Hematopoietic multipotent progenitor cell treated with erythropoietin and hydrocortisone succinate and interleukin-3 and kit ligand, for 6 days (in vitro differentiated cells): ENCODE measurements at places on chromosomes 1 and 21.
A peak's percentile ranks its signal among the peaks of the same experiment; 100 is the strongest.

- DNase-seq = peak; percentile 83
These were observed 2.3 kb downstream of the CD53 start for GRCh38 chr1:110875216-110875731.

- peak; percentile 84 for DNase-seq
These were observed 10.4 kb downstream of the EMC1 start for GRCh38 chr1:19240673-19241538.

DNA sequence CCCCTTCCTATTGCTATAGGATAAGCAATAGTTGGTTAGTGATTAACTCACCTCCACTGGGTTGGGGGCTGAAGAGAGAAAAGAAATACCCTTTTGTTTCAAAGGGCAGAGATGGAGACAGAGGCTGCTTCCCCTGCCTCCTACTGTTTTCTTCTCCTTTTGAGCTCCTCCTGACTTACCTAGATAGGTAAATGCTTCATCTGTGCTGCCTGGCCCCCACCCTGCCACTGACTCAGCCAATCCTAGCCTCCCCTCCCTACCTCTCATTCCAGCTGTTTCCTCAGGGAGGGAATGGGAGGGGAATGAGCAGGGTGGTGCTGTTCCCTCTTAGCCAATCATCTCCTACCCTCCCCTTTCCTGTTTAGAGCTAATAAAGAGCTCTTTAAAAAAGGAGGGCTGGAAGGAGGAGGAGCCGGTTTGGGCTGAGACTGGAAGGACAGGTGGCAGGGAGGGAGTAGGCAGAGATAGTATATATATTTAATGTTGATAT is at the start of gene C1orf116:
TSS of gene C1orf116 (minus strand) at position 229 of the 490 bp plus-strand sequence. CDS start 5,158 bp downstream, outside the sequence.
- peak; percentile 43 for DNase-seq

DNA sequence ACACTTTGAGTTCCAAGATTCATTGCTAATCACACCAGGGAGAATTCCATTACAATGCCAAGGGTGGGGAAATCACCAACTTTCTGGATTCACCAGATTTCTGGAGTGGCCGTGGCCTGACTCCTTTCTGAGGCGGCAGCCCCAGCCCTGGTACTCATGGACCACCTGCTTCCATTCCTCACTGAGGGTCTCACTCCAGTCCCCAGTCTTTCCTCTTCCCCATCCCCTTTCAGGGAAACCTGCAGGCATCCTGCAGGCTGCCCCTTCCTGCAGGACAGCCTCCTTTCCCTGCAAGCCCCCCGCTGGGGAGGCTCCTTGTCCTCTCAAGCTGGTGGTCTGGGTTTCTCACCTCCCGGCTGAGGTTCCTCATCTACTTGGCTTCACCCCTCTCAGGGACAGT is 12.7 kb upstream of the CDK18 start:
- no peak for DNase-seq

GRCh38 chr1:55007625-55008024 is 8.9 kb downstream of the BSND start:
- DNase-seq = no peak

GRCh38 chr21:31203431-31204054 is 140.5 kb downstream of the TIAM1 start:
- DNase-seq = no peak

GRCh38 chr1:173669491-173669941 is at the start of gene ANKRD45:
TSS of gene ANKRD45 (minus strand) at chr1:173669851. CDS start at chr1:173659418, 10,433 bp downstream.
- peak; percentile 70 for DNase-seq

GRCh38 chr1:11176081-11176706 is 13.0 kb upstream of the ANGPTL7 start:
- DNase-seq = no peak

DNA sequence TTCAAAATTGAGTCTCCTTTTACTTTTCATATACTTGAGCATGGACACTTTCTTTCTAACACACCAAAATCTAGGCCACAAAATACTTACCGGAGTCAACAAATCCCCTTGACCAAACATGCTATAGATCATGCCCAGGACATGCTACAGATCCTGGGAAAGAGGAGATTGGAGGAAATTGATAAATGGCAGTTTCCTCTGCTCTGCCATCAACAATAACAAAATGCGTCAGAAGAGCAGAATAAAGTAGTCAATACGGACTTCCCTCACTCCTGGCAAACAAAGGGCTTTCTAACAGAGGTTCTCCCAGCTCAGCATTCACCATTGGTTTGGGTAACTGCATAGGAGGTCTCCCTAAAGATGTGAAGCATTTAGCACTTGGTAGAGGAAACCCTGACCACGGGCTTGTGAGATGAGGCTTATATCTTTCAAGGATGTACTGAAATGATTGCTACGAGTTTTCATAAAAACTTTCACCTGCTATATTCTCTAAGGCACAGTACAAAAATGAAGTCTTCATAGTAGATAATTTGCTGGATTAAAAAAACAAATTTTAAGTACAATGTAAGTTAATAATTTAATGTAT is 283.8 kb upstream of the RUNX1 start:
- DNase-seq = no peak

DNA sequence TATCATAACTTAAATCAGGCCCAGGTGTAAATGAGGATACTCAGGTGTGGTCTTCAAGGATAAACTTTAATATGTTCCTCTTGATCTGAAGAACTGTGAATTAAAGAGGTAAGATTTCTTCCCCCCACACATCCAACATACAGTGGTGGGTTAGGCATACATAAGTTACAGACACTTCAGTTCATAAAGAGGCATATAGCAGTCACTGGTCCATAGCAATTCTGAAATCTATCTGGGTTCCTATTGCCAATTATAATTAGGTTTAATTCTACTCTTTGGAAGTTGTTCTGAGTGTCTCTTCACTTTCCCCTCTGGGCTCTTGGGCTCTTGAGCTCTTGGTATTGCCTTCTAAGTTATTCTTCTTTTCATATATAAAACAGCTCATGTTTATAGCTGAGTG is 32.5 kb upstream of the TSPAN2 start:
- DNase-seq = no peak

- peak; percentile 98 for DNase-seq
These were observed at the start of gene PSMB4 for GRCh38 chr1:151399324-151400171. TSS of gene PSMB4 (plus strand) at chr1:151399573. CDS start at chr1:151399588, 15 bp downstream.

GRCh38 chr1:187283984-187284383 is 455.2 kb downstream of the PLA2G4A start:
- DNase-seq = no peak

DNA sequence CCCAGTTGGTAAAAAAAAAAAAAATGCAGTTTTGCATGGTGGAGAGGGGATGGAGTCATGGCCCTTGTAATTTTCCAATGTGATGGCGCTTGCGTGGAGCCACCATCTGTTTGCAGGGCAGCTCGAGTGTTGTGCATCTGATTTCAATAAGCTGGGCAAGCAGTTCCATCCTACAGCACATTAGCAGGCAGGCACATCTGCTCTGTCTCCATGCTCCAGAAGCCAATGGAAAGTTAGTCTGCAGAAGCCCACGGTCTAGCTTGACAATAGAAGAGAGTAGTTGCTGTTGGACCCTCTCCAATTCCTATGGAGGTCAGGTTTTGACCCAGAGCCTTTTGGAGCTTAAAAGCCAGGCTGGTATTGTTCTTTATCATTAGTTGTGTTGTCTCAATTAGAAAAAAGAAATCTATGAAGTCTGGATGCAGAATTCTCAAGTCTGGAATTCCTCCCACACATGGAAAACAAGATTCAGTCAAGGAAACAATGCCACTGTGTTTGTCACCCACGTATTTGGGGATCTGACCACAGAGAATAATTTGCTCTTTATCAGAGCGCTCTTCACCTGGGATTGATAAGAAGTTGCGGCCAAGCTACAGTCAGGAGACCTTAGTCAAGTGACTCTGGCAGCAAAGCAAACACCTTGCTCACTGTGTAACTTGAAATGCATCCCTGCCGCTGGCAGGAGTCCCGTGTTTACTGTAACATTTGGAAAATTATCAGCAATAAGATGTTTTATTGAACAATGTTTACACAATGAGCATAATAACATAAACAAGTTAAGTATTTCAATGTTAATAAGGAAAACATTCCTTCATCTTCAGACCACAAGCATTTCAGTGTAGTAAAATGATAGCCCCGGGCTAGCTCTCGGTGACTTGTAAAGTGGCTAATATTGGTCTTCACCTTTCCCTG is 20.7 kb downstream of the NGF start:
- DNase-seq = no peak

GRCh38 chr1:167924102-167924501 is 10.2 kb upstream of the ADCY10 start:
- peak; percentile 80 for DNase-seq

- no peak for DNase-seq
These were observed 213.4 kb downstream of the APP start for GRCh38 chr21:25956993-25957714.

DNA sequence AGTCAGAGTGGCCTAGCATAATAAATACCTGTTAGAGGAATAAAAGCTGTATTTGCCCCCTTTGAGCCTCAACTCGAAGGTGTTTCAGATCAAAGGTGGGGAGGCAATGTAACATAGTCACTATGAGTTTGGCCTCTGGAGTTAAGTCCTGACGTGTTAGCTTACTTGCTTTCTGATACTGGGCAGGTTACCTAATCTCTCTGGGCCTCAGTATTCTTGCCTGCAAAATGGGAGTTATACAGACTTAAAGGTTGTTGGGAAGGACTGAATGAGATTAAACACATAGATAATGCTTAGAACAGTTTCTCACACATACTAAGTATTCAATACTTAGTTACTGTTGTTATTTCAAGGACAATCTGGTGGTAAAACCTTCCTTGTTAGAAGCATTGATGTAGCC is 15.5 kb downstream of the RNF220 start:
- DNase-seq = no peak

DNA sequence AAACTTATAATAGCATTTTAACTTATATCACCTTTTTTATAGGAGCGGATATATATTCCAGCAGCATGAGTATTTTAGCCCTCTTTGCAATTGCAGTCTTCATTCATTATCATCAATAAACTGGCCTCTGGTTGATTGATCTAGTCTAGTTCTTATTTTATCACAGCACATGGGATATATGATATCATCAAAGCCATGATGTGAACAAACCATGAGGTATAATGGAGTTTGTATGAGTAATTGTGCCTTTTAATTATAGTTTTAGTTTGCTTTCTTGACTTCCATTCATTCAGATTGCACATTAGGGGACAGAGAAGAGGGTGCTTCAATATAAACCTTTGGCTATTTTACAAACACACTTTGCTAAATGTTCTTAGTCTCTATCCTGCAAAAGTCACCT is 3.5 kb upstream of the UBR4 start:
- no peak for DNase-seq

- no peak for DNase-seq
These were observed 40.1 kb downstream of the BCAR3 start for GRCh38 chr1:93641527-93641926.

- DNase-seq = peak; percentile 91
These were observed 114.3 kb downstream of the RERE start for GRCh38 chr1:8702850-8703810.

GRCh38 chr1:93750955-93751354 is 69.3 kb upstream of the BCAR3 start:
- no peak for DNase-seq

DNA sequence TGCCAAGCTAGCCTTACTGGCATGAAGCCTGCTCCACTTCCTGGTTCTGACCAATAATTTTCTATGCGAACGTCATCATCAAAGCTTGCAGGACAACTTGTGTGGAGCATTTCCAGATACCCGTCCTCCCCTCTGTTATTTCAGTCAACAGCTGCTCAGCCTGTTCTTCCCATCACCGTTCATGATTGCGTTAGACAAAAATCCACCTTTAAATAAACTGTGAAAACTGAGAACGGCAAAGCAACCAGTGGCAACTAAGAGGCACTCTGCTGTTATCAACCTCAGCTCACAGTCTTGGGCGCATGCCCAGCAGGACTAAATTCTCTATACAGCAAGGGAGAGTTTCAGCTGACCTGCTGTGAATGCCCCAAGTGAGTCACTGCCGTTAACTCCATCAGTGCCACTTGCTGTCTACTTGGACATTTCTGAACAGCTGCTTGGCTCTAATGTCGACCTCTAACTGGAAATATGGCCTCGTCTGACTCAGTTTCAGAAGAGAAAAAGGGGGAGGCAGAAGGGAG is 207.4 kb upstream of the RUNX1 start:
- no peak for DNase-seq

DNA sequence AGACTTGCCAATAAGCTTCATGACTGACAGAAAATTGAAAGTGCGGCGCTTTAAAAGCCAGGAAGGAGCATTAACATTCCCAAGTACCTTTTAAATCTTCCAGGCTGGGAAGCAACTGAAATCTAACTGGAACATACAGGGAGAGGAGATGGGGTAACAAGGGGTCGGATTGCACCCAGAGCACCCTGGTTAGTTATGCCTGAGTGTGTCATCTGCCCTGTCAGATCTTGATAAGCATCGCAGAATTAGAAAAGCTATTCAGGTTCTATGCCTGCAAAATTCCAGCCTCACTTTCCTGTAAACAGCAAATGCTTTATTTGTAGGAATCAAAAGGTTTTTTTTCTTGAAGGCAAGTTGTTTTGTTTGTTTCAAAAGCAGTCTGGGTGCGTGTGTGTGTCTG is 58.5 kb downstream of the SERBP1 start:
- DNase-seq = no peak

GRCh38 chr1:59355361-59355760 is 58.5 kb downstream of the FGGY start:
- no peak for DNase-seq

DNA sequence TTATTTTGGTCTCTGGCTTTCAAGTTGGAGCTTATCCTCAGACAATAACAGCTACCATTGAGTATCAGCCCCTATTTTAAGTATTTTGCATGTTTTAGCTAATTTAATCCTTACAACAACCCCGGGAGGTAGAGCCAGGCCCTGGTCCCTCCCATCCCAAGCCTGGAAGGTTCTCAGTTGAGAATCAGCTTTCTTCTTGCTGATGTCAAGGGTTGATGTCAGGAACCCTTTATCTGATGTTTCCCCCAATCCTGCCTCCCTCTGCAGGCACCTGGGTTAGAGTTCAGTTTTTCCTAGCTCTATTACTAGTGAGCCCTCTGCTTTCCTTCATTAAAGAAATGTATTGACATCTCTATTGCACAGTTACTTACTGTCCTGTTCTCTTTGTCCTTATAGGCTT is 3.6 kb upstream of the SVBP start:
- DNase-seq = no peak

DNA sequence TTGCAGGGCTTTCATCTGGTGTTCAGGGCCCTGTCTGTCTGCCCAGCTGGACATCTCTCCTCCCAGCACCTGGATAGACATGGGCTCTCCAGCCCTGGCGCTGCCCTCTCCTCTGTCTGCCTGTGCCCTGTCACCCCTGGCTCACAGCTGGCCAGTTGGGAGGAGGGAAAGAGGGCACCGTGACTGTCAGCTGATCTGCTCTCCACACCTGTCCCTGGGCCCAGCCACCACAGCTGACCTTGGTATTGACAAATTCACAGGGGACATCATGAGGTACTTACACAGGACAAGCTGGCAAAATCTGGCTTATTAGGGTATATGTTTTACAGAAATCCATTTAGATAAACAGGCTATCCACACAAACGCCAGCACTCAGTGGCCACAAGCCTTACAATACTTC is 8.3 kb downstream of the TNR start:
- no peak for DNase-seq

GRCh38 chr1:186066411-186066810 is 308.6 kb downstream of the TPR start:
- no peak for DNase-seq

GRCh38 chr1:163162381-163162914 is 40.3 kb downstream of the RGS5 start:
- no peak for DNase-seq

GRCh38 chr1:244758708-244759107 is 76.8 kb upstream of the COX20 start:
- no peak for DNase-seq

- DNase-seq = no peak
These were observed 221.3 kb downstream of the PBX1 start for GRCh38 chr1:164780111-164780812.
